HTR-8/SVneo (cell line): ENCODE measurements at places on chromosomes 5 and 9.
A peak's percentile ranks its signal among the peaks of the same experiment; 100 is the strongest.

GRCh38 chr5:78735834-78736463 lies 87.4 kb upstream of the LHFPL2 start:
- no peak for DNase-seq

DNA sequence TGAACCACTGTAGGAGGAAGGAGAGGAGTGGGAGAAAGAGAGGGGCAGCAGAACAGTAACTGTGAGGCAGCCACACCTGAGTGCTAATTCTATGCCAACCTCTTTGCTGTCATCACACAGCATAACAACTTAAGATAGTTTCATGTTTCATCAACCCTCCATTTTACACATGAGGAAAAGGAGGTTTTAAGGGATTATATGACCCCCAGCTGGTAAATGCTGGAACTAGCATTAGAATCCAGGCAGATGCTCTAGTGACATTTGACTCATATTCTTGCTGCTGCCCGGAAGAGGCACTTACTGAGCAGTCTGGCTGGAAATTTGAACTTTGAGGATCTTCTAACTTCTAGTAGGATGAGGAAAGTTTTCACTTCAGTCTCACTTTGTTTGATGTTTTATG lies 24.1 kb upstream of the VLDLR start:
- DNase-seq, result no peak

- no peak for DNase-seq
These were observed 11.6 kb downstream of the ABCA2 start for GRCh38 chr9:137016436-137016835.

GRCh38 chr9:2616692-2617377 lies 4.8 kb upstream of the VLDLR start:
- no peak for DNase-seq

DNA sequence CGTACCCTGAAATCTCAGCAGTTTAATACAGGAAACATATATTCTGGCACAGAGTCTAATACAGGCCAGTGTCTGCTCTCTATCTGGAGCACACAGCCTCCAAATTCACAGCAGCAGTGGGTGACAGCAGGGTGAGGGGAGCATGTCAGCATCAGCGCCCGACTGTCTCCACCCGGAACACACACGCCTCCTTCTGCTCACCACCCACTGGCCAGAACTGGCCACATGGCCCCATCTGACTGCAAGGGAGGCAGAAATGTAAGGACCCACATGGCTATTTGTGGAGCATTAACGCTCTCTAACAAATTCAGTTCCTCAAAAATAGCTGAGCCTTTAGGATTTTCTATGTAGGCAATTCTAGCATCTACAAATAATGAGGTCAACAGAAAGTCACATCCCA lies 24.6 kb downstream of the UBE2QL1 start:
- no peak for DNase-seq

DNA sequence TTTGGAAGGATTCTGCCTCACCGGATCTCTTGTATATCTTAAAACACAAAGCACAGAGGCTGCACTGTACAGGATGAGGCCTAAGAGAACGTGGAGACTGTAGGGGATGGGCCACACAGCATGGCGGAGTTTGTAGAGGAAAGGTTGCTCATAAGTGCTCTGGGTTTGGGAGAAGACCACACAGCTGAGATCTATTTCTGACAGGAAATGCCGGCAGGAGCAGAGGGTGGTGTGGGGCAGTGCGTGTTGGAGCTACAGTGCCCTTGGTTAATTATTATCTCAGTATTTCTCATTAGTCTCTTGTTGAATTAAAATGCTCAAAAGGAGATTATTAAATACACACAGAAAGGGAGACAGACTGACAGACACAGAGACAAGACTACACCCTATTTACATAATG lies 9.6 kb downstream of the PALM2AKAP2 start:
- DNase-seq, result no peak

DNA sequence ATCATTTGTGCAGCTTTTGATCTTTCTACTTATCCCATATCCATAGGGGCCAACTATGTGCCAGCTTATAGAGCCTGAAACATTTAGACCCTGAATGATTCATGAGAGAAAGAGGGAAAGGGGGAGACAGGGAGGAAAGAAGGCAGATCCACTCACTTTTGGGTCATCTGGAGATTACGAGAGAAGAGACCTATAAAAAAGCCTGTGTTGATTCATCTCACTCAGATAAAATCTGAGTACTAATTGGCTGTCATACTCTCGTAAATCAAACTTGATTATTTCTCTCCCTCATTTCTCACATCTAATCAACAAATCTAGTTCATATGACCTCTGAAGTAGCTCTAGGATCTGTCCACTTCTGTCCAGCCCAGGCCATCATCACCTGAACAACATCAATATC lies 137.1 kb downstream of the ARL15 start:
- no peak for DNase-seq

- DNase-seq, result no peak
These were observed 12.2 kb downstream of the SLC35A4 start for GRCh38 chr5:140576776-140577201.

DNA sequence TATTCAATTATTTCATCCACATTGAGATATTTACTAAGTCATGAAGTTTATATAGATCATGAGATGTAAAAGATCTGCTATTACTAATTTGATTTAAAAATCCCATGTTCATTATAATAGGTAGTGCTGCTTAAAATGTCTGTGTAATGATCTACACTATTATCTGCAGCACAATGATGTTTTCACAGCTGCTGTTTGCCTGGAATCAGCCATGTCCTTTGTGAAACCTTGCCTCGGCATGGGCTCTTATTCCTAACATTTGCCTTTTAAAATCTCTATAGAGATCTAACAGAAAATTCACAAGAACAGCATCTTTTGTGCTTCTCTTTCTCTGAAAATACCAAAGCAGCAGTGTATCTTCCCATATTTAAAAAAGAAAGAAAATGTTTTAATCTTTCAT lies 444.6 kb downstream of the PTPRD start:
- DNase-seq, result no peak

DNA sequence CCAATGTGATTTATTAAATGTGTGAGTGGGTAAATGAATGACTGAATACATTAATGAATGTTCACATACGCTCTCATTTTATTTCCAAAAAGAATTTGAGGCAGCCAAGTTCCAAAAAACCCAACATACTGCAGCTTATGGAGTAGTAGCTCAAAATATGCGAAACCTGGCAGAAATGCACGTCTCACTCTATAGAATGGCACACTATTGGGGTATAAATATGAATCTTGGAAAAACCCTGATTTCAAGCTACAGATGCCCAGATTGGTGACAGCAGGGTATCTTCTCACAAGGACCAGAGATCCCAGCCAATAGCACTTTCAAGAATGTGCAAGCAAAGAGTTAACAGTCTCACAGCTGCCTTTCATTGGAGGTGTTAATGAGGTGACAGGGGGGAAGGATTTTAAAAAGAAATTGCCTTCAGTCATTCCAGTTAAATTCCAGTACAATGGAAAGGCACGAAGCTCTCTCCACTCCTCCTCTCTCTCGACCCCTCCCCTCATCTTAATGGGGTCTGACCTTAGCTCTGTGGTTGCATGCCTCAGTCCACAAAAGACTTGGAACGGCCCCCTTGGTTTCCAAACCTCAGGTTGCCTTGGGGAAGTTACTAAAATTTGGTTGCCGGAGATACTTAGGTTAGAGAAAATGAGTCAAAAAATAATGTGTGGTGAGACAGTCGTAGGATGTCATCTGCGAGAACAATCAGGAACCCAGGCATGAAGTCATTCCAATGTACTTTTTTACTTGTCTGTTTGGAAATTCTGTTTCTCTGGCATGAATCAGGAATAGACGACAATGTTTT lies 307.4 kb downstream of the NFIB start:
- DNase-seq, result no peak

- no peak for DNase-seq
These were observed 538.2 kb upstream of the ZNF462 start for GRCh38 chr9:106324591-106325280.

- DNase-seq, result no peak
These were observed 8.9 kb downstream of the PLK2 start for GRCh38 chr5:58450811-58451629.

DNA sequence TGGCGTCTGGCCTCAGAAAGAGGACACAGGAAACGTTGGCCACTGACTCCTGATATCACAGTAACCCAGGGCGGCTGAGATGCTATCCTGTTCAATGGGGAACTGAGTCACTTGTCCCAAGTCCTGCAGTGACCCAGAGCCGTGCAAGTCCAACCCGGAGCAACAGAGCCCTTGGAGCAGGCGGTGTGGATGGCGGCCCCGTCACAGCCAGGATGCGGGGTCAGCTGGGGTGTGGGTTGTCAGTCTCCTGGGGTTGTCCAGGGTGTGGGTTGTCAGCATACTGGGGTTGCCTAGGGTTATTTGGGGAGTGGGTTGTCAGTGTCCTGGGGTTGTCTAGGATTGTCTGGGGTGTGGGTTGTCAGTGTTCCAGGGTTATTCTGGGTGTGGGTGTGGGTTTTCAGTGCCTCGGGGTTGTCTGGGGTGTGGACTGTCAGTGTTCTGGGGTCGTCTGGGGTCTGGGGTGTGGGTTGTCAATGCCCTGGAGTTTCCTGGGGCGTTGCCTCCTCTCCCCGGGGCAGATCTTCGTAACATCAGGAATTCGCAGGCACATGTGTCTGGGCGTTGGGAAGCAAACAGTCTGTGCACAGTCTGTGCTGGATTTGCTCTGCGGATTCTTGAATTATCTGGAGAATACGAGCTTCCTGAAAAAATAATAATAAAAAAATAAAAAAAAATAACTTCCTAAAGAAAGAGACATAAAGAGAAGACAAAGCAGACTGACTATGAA lies 257.5 kb downstream of the PARP8 start:
- DNase-seq, result no peak

- DNase-seq, result no peak
These were observed 45.3 kb downstream of the CERT1 start for GRCh38 chr5:75466006-75466716.

GRCh38 chr9:102778746-102779145 lies 216.4 kb upstream of the CYLC2 start:
- no peak for DNase-seq

GRCh38 chr5:139646912-139647505 lies 1.1 kb upstream of the CXXC5 start:
- no peak for DNase-seq

DNA sequence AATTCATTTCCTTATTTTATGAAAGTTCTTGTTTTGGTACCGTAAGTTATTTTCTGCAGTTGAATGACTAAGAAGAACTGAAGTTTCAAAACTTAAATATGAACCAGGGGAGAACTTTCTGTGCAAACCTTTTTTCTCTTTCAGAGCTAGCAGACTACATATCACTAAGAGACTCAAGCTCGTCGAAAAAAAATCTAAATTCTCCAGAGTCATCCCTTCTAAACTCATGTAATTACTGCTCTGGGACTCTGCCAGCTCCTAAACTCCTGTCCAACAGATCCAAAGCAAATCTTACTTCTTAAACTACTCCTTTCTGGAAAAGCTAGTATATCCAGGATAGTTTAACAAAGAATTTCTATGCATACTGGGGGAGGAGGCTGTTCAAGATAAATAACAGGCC lies 87.0 kb upstream of the NR5A1 start:
- DNase-seq, result no peak

GRCh38 chr5:139474890-139475791 lies 4.3 kb downstream of the SMIM33 start:
- DNase-seq, result peak; percentile 67

DNA sequence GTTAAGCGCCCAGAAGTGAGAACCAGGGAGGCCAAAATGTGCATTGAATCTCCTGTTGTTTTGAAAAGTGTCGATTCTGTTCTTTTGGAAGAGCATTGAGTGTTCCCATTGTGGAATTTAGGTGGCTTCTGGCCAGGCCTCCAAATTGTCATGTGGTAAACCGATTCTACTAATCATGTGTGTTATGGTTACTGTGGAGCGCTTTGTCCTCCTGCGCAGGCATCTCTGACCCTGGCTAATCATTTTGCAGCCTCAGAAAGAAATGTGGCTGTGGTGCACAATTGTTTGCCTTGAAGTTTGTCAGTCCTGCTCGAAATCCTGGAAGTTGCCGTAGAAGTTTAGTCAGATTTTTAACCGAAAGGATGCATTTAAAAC lies 121.3 kb downstream of the RASGRF2 start:
- no peak for DNase-seq

DNA sequence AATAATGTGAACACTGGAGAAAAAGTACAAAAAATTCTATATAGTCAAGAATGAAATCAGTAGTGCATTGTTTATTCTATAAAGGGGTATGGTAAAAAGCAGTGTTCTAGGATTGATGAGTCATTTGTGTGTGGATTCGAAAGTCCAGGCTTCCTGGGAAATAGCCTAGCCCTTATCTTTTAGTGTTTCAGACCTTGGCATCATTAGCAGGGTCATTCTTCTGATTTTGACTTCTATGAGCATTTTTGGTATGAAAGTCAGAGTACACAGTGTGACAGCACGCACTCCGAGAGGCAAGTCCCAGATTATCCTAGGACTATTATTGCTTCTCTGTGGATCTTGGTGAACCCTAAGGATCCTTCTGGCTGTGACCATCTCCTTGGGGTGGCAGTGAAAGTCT lies 16.9 kb downstream of the PCSK5 start:
- DNase-seq, result no peak

DNA sequence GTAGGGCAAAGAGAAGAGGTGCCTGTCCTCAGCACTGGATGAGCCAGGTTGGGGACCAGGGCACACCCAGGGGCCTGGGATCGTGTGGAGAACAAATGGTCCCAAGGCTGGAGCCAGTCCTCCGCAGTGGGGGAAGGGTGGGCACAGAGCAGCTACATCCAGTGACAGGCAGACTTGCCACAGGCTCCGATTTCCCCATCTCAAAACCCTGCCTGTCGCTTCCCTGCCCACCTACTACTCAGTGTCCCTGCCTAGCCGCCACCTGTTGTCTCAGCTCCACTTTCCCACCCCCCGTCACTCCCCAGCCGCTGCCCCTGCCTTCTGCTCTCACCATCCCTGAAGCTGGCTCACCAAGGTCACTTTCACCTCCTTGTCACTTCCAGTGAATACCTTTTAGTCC lies 13.9 kb upstream of the ENHO start:
- no peak for DNase-seq

- DNase-seq, result no peak
These were observed 25.8 kb upstream of the S1PR3 start for GRCh38 chr9:88965473-88965872.

DNA sequence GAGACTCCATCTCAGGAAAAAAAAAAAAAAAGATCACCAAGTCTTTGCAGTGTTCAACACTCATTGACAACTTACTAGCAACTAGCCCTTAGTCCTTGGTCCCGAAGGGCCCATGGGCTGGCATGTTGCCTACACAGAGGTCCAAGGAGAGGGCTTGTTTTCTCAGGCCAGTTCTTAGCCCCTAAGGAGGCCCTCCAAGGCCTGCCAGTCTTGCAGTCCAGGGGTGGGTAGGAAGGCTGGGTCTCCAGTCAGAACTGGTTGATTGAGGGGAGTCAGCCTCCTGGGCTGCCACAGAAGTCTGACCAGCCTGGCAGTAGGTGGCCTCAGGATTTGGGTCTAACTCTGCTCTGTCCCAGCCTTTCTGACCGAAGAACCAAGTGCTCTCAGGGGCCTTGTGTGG lies 32.7 kb downstream of the IER5L start:
- no peak for DNase-seq

DNA sequence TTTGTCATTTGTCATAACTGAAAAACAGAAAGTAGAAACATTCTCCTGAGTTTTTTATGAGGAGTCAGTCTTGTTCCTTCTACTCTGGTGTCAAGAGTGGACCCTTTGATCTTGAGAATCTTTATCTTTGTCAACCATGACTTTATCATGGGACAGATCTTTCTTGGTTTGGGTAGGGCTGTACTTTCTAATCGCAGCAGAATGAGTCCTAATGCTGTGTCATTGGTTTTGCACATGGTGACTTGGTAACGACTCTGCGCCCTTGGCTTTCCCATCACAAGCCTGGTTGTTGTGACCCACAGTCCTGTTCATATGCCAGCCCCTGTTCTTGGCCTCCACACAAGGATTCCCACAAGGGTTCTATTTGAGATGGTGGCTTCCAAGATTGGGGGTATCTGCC lies 45.6 kb downstream of the AOPEP start:
- no peak for DNase-seq

GRCh38 chr5:131256507-131256823 lies 7.4 kb upstream of the CDC42SE2 start:
- no peak for DNase-seq
